ENCODE measurements at places on chromosomes 4 and X.

DNA sequence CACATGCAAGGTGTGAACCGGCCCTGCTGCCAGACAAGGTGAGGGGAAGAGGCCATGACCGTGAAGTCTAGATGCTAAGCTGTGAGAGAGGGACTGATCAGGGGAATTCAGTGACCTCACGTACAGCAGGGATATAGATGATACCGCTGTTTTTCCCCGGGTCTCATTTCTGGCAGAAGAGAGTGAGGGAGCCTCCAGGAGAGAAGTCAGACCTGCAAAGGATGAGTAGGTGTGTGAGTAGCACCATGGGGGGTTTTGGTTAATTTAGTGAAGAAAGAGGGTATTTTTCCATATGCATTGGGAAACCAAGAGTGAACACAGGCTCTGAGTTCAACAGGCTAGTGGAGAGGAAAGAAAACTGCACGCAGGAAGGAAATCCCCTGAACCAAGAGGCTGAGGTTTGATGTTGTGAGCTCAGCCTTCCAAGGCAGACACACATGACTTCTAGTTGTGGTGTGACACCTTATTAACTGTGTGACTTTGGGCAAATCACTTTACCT lies 127.6 kb upstream of the GATB start:
- no peak for DNase-seq

GRCh38 chr4:167614866-167615265 lies 380.6 kb upstream of the SPOCK3 start:
- DNase-seq = no peak

GRCh38 chrX:43283187-43283586 lies 372.9 kb upstream of the MAOA start:
- DNase-seq = no peak

- DNase-seq = peak; percentile 51
Measured at GRCh38 chr4:38132107-38132673, 172.0 kb downstream of the PTTG2 start.

GRCh38 chr4:181807771-181808170 lies 435.4 kb upstream of the TENM3 start:
- DNase-seq = no peak

DNA sequence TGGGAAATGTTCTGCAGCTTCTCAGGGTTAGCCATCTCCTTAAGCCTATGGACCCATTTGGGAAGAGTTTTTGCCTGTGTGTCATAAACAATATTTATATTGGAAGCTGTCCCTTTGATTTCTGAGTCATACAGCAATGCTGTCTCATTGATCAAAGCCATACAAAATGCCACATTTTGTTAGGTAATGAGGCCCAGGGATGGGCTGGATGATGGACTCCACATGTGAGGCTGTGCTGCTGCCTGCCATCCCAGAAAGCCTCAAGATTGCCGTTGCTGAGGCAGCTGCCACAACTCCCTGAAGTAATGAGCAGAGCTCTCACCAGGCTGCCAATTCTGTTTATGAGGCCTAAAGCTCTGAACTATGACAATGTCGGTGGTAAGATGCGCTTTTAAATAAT lies 12.2 kb upstream of the GJB1 start:
- DNase-seq = no peak

- DNase-seq = no peak
Measured at GRCh38 chr4:173217075-173217474, 48.5 kb downstream of the GALNT7 start.

DNA sequence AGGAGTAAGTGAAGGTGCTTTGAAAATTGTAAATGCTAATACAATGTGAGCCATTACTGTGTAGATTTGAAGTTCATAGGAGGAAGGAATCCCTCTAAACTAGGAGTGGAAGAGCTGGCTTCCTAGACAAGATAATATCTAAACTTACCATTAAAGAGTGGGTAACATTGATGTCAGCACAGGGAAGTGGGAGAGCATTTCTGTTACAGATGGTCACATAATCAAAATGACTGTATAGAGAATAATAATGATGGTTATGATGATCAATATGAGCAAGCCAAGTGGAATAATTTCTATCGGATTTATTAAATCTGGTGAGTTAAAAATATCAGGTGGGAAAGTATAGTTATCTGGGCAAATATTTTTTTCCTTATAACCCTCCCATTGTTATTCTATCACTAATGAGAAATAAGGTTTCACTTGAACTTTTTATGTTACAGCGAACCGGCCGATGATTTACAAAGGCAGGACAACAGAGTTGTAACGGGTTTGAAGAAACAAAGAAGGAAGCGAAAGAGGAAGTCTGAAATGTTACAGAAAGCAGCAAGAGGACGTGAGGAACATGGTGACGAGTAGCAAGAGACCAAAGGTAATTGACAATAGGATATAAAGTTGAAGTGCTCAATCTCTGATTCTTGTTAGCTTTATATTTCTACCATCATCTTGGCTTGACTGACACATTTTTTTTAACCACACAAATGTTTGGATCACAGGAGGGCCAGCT lies 43.5 kb downstream of the FMR1NB start:
- no peak for DNase-seq

- no peak for DNase-seq
Measured at GRCh38 chrX:9090766-9091165, 56.8 kb upstream of the FAM9B start.

- DNase-seq = no peak
Measured at GRCh38 chr4:88998001-88998400, 59.0 kb downstream of the FAM13A start.

- no peak for DNase-seq
Measured at GRCh38 chr4:174538123-174538875, 16.0 kb upstream of the HPGD start.

DNA sequence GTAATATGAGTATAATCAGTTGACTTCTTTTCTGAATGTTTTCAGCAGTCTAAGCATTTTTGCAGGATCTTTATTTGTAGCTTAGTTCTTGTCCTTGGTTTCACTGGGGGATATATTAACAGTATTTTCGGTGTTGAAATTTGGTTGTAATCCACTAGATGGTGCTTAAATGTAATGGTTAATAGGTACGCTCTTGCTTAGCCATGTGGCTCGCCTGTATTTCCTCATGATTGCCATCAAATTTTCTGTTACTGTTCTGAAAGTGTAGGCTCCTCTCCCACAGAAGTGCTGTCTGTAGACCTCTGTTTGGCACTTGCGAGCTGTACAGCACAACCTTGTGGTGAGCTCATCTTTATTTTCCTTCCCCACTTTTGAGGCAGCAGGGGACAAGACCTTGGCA lies 3.9 kb upstream of the FAAH2 start:
- DNase-seq = no peak
